CD8-positive, alpha-beta T cell (primary cell): ENCODE measurements at places on chromosomes 6 and 20. TPM values are rescaled to one million over a fixed set of nuclear protein-coding genes. Genes with fewer than 3 reads are reported as not detected.

Gene OR2H2
- total RNA-seq = not detected

Gene LPA
- total RNA-seq = not detected

Gene TCF21
- not detected for total RNA-seq

Gene TMEM170B
- 2.2 TPM for total RNA-seq

Gene ADA
- 30.2 TPM for total RNA-seq

Gene UTRN
- total RNA-seq = 125 TPM

Gene MLN
- not detected for total RNA-seq

Gene RNF182
- not detected for total RNA-seq

Gene PACSIN1
- 2.4 TPM for total RNA-seq

Gene STX11
- 17.7 TPM for total RNA-seq

Gene GTSF1L
- total RNA-seq = not detected

Gene BPIFB4
- total RNA-seq = not detected

Gene SIRPG
- total RNA-seq = 17.1 TPM

Gene CDH26
- 0.94 TPM for total RNA-seq

Gene FRMD1
- total RNA-seq = not detected

Gene MAS1
- total RNA-seq = not detected

Gene CHD6
- total RNA-seq = 113 TPM

Gene RBBP8NL
- total RNA-seq = not detected

Gene FAM83C
- not detected for total RNA-seq

Gene ZBP1
- 21.1 TPM for total RNA-seq

Gene CENPB
- total RNA-seq = 24.1 TPM

Gene GRM4
- not detected for total RNA-seq

Gene SHLD1
- total RNA-seq = 5.9 TPM

Gene MAPK13
- 45.1 TPM for total RNA-seq

Gene MYLK4
- 0.71 TPM for total RNA-seq

Gene OR12D3
- not detected for total RNA-seq

Gene ENPP4
- 6.7 TPM for total RNA-seq

Gene SLC22A7
- total RNA-seq = not detected

Gene BTNL2
- total RNA-seq = not detected

Gene SGK2
- 0.76 TPM for total RNA-seq

Gene SOBP
- 0.44 TPM for total RNA-seq

Gene HLA-DQB1
- total RNA-seq = 30.6 TPM

Gene DACT2
- not detected for total RNA-seq

Gene ID4
- total RNA-seq = not detected

Gene STMND1
- total RNA-seq = not detected

Gene PRL
- not detected for total RNA-seq

Gene HLA-DQA1
- total RNA-seq = 5.4 TPM

Gene PTCRA
- not detected for total RNA-seq

Gene LBP
- not detected for total RNA-seq

Gene ZNF311
- not detected for total RNA-seq

Gene PSORS1C2
- not detected for total RNA-seq

Gene LRRC73
- 0.90 TPM for total RNA-seq

Gene PRND
- not detected for total RNA-seq

Gene SEMG2
- total RNA-seq = not detected

Gene MUC21
- total RNA-seq = not detected

Gene TMEM74B
- not detected for total RNA-seq
